ENCODE measurements at places on chromosomes 11 and 22.

DNA sequence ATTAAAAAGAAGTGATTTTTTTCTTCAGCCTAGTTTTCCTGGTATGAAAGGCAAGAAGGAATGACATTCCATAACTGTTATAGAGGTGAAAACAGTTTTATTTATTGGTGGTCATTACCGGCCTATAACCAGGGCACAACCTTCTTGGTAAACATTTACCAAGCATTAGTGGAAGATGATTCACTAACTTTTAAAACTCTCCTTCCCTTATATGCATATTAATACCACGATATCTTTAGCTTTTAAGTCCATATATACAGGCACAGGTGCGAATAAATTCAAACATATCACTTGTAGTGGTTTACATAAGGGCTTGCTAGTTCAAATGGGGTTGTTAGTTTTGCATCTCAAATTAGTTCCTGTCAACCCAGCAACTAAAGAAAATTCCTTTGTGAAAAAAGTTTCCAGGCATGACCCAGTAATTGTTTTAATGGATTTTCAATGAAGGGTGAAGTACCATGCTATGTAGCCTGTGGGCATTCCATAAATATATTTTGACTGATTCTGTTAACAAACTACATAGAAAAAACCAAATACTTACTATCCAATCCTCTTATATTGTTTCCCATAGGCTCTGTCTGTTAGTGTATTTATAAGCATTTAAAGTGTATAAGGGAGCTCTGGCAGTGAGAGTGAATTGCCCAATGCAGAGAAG, 30.6 kb upstream of the ROBO3 start:
- DNase-seq = peak; percentile 68

GRCh38 chr11:16321148-16321547, 35.2 kb downstream of the SOX6 start:
- no peak for DNase-seq

DNA sequence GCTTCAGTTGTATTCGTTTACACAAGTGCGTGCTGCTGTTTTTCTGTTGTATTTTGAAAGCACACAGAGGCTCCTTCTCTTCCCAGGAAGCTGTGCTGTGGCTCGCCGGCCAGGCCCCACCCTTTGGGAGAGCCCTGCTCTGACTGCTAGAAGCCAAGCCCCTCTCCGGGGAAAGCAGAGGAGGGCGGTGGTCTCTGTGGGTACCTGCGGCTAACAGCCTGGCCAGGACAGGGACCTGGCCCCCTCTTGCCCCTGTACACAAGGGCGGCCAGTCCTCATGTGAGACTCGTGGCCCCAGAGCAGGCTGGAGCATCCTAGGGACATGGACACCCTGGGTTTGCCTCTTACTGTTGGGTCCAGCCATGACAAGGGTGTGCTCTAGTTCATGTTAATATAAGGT, 14.8 kb downstream of the MOB2 start:
- DNase-seq = no peak

DNA sequence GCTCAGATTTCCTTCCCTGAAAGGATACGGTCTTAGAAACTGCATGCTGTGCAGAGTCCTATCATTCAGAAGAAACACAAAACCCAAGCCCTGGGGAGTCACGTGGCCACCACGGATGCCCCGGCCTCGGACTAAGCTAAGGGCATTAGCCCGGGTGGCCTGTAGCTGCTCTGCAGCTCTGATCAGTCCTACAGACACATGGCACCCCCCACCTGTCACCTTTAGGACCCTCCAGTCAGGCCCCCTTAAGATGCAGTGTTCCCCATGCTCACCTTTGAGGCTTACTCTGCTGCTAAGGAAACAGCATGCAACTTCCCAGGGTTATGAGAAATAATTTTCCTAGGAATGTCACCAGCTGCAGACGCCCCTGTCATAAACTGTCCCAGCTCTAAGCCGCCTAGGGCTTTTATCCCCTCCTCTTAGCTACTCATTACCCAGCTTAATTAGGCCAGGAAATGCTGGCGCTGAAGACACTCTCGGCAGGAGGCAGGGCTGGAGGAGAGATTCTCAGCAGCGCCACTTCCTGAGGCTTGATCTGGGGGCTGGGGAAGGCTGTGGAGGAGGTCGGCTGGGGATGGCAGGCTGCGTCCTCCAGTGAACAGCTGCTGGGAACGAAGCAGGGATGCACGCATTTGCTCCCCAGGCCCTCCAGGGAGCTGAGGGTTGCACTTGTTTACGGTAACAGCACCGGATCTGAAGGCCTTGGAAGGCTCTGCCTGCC, 47.2 kb upstream of the ADA2 start:
- DNase-seq = peak; percentile 82

DNA sequence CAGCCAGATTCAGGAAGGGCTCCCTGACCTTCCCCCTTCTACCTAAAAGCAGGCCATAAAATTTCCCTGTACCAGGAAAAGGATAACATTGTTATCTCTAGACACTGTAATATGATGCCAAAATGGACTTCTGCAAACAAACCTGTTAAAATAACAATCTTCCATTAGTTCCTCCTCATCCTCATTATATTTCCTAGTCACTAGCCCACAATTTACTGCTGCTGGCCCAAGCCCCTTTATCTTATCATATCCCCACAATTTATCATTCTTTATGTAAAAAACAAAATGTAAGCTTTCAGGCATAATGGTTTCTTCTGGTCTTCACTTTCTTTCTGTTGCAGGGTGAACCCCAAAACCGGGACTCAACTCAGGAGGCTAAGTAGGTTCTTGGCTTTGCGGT, 1132.1 kb upstream of the CNTN5 start:
- no peak for DNase-seq

DNA sequence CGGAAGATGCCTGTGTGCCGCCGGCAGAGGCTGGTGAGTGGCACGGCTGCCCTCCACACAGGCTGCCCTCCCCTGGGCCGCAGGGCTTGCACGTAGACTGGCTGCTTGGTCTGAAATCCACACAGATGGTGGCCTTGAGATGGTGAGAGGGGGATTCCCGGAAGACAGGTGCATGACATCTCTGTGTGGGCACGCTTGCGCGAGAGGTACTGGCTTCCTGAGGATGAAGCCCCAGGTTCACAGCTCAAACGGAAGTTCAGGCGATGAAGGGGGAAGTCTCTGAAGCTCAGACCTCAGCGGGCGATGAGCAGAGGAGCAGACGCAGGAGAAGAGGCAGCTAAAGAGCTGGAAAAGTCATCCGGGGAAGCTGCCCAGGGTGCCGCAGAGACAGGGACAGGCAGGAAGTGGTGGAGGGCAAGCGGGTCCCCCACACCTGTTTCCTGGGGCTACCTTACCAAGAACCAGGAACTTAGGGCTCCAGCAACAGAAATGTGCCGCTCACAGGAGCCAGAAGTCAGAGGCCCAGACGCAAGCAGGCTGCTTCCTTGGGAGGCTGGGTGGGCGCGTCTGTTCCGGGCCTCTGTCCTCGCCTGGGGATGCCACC, 7.2 kb downstream of the CRELD2 start:
- DNase-seq = no peak

DNA sequence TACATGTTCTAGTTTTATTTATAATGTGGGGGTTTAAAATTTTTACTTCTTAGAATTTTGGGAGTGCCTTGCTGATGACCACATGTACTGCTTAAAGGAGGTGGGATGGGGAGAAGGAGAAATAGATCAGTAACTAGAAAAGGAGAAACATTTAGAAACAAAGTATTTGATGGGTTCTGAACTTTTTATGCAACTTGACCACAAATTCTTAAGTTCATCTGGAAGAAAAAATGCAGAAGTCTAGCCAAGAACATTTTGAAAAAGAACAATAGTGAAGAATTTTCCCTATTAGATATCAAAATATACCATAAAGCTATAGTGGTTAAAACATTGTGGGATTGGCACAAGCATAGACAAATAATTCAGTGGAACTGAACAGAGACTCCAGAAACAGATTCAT, 73.3 kb upstream of the AMPD3 start:
- no peak for DNase-seq

GRCh38 chr22:17802822-17803221, 28.6 kb upstream of the BID start:
- no peak for DNase-seq

DNA sequence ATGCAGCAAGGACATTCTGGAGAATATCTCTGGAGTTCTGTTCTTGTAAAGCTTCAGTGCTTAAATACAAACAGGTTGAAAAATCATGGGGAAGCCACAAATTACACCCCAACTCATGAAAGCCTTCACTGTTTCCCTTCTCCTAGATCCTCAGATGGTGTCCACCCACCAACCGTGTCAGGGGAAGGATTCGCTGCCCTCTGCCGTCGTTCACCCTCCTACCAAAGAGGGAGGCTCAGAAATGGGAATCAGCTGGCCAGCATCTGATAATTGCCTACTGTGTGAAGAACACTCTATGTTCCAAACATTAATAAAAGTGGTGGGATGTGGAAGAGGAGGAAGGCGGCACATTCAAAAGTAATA, 7.4 kb upstream of the HEPACAM start:
- no peak for DNase-seq

DNA sequence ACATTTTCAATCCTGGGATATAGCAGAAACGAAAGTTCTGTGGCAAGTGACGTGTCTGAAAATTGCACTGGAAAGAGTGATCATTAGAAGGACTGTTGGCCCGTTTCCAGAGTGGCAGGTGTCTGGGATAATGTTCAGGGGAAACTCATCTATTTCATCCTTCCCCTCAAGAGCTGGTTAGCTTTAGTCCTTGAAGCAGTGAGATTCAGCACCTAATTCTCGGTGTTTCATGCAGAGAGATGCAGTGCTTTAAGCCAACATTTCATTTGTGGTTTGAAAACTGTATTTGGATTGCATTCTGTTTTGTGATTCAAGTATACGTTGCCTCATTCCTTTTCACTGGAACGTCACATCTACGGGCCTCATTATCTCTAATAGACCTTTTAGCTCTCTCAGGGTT, 205.0 kb upstream of the RAG2 start:
- DNase-seq = no peak

- no peak for DNase-seq
Observed at GRCh38 chr11:119859684-119860083, 130.7 kb upstream of the NECTIN1 start.

- DNase-seq = no peak
Observed at GRCh38 chr22:39997939-39998726, 3.4 kb downstream of the FAM83F start.

DNA sequence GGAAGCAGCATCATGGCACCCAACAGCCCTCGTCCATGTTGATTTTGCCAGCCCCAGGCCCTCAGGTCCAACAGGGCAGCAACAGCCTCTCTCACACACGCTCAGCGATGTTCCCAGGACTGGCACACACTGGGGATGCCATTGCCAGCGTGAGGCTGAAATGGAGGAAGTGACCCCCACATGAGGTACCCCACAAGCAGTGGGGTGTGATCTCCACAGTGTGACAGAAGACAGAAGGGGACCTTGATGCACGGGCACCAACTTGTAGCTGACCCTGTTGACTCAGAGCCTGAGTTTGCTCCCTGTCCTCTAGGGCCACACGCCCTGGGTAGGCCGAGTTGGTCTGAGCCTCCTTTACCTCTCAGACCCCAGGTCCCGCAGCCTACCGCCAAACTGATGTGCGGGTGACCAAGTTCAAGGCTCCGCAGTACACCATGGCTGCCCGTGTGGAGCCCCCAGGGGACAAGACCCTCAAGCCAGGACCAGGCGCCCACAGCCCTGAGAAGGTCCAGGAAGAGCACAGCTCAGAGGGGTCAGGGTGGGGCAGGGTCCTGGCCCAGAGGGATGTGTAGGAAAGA, 6.2 kb downstream of the SCGB1C1 start:
- no peak for DNase-seq

- peak; percentile 64 for DNase-seq
Observed at GRCh38 chr11:61627850-61628661, 47.2 kb upstream of the SYT7 start.
